Thoracic aorta (tissue), 2 donors: ENCODE measurements at places on chromosomes 1 and 21.

- DNase-seq: peak; percentile 55
Observed at GRCh38 chr1:14968251-14968851, 185.2 kb upstream of the TMEM51 start.

DNA sequence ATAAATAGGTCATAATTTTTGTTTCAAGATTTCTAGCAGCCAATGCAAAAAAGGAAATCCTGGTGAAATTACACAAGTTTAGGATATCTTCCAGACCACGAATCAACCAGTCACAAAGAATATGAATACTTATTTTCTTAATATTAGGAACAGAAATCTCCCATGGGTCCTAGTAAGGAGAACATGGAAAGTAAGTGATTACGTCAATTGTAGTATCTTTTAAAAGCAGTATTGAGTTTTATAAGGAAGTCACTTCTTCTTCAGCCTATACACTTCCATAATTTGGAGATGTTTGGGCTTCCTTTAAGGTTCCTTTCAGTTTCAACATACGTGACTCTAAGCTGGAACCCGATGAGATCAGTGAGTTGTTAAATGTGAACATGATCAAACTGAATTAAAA is 534.5 kb downstream of the USP25 start:
- DNase-seq: no peak

GRCh38 chr1:44784094-44785028 is 3.6 kb downstream of the BEST4 start:
- no peak for DNase-seq

DNA sequence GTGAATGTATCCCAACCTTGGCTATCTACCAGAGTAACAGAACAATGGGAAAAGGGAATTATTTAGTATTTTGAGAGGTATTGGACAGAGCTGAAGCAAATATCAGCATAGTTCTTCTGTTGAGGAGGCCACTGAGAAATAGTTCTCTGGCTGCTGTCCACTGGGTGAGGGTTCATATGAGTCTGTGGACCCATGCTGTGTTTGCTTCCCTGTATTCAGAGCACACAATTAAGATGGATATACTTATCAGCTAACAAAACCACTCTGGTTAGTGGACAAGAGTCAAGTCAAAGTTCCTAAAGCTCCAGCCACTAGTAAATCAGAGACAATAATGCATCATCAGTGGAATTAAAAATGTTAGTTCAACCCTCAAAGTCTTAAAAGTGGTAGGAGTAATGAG is 66.1 kb downstream of the RGS18 start:
- DNase-seq: no peak

- no peak for DNase-seq
Observed at GRCh38 chr1:12296623-12297022, 66.8 kb downstream of the VPS13D start.

- no peak for DNase-seq
Observed at GRCh38 chr1:52502789-52503188, 50.1 kb downstream of the TUT4 start.

DNA sequence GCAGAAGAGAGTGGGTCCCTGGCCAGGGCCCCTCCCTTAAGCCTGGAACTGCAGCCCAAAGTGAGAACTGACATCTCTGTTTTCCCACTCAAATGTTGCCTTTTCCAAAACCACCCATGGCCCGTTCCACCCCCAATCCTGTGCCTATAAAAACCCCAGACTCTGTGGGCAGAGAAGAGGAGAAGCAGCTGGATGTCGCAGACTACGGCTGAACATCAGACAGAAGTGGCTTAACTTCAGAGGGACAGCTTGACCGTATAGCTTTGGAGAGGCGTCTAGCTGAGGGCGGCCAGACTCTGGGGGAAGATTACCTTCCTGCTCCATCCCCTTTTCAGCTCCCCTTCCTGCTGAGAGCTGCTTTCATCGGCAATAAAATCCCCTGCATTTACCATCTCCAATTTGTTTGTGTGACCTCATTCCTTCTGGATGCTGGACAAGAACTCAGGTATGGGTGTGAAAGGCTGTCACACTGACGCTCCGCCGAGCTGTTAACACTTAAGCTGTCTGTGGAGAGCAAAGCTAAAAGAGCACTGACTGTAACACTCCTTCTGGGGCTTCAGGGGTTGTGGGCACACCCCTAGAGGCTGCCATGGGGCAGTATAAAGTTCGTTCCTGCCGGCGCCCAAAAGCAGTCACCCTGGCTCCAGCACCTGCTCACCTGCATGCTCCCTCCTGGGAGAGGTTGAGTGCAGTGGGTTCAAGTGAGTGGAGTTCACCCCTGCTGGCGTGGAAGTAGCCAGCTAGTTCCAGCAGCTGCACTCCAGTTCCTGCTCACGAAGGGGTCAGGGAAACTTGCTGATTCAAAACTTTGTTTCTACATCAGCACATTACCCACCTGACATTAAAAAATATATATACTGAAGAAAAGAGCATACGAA is 19.6 kb upstream of the ERO1B start:
- no peak for DNase-seq

DNA sequence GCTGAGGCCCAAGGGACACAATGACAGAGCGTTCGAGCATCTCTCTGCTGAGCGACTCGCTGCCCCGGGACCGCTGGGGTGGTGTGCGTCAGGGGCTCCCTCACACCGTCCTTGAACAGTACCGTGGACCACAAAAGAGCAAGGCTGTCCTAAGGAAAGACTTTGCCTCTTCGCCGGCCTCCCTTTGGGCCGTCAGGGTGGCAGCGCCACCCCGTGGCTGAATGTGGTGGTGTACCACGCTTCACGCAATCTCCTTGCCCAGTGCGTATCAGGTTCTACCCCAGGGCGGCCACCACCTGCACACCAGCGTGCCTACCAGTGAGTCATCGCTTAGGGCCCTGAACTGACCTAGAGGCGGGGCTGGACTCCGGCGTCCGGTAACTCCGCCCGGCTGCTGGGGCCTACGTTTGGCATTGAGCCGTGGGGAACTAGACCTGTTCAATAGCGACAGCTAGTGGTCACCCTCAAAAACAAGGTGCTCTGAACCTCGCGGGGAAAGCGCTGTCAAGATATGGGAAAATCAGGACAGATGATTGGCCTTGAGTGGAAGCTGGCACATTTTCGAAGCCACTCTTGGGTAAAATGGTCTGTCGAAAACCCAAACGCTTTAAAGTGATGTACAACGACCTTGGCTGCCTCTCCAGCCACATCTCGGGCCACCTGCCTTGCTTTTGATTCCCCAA is 8.1 kb upstream of the TRAF3IP3 start:
- peak; percentile 74 for DNase-seq

DNA sequence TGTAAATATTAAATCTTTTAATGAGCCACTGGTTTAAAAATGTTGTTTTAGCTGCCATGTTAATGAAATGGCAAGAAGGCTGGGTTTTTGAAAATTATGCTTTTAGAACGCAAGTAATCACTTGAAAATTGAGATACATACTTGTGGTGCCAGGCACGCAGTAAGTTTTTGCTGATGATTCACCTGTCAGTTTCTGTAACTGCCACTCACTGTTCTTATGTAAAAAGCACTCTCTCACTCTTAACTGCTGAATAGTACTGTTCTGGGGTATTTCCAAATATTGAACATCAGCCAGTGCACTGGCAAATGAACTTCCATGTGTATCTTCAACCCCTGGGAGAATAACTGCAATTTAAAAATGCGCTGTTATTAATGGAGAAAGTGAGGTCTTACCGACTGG is 17.9 kb downstream of the LGALS8 start:
- no peak for DNase-seq

DNA sequence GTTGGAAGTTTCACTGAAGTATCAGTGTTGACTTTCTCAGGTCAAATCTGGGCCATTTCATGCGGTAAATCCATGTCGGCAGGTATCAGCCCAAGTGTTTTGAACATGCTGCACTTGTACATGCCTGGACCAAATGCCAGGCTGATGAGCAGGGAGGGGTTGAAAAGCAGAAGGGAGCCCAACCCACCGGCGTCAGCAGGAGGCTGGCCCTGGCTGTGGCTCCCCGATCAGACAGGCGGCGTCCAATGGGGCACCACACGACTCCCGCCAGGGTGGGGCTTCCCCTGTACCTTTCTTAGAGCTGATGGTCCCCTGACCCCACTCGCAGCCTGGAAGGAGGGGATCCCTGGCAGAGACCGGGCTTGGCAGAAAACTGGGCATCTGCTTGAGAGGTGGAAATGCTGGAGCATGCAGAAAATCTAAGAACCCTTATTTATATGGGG is 540.0 kb downstream of the KIF26B start:
- DNase-seq: no peak

- DNase-seq: no peak
Observed at GRCh38 chr1:159877695-159878444, 15.4 kb upstream of the VSIG8 start.

DNA sequence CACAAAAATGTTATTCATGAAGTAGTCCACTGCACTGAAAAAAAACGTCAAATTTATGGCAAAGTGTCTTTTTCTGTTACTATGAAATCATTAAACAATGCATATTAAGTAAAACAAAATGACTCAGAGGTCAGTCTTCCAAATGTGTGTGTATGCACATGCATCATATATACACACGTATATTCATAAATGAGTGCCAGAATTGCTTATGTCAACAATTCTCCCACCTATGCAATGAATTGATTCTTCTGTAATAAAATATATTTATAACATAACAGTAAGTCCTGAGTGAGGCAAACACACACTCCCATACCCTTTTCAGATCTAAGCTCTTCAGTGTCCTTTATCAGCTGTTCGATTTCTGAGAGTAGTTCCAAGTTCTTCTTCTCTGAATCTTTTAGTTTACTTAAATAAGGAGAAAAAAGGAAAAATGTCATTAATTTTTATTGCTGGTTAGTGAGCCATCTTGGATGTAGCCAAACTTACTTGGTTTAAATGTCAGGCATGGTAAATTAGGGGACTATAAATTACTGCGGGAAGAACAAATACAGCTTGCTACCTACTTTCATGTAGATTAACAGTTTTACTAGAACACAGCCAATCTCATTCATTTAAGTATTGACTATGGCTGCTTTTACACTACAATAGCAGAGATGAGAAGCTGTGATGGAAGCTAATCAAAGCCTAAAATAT is 131.9 kb downstream of the COQ8A start:
- no peak for DNase-seq

GRCh38 chr1:17194133-17194475 is 10.8 kb upstream of the PADI1 start:
- no peak for DNase-seq

GRCh38 chr1:19204446-19205266 is 5.4 kb downstream of the UBR4 start:
- no peak for DNase-seq

DNA sequence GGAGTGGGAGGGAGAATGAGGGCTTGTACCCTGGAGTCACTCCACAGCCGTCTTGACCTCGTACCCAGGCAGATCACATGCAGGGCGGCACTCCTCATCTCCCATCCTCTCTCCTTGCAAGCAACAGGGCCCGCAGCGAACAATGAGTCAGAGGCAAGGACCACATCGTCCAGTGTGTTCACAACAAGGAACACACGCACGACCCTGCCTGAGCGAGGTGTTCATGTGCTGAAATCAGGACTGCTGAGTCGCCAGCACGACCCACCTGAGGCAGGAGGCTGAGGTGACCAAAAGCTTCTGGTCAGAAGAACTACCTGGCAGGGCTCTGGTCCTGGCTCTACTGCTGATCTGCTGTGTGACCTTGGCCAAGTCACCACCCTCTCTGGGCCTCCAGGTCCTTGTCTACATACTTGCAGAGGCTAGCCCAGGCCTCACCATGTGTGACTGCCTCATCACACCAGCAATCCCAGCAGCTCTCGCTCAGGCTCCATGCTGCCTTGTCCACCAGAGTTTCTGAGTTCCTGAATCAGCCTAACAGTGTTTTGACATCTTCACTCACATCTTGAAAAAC is 78.0 kb downstream of the SSBP3 start:
- no peak for DNase-seq

GRCh38 chr21:17725339-17725738 is 93.8 kb downstream of the C21orf91 start:
- no peak for DNase-seq

DNA sequence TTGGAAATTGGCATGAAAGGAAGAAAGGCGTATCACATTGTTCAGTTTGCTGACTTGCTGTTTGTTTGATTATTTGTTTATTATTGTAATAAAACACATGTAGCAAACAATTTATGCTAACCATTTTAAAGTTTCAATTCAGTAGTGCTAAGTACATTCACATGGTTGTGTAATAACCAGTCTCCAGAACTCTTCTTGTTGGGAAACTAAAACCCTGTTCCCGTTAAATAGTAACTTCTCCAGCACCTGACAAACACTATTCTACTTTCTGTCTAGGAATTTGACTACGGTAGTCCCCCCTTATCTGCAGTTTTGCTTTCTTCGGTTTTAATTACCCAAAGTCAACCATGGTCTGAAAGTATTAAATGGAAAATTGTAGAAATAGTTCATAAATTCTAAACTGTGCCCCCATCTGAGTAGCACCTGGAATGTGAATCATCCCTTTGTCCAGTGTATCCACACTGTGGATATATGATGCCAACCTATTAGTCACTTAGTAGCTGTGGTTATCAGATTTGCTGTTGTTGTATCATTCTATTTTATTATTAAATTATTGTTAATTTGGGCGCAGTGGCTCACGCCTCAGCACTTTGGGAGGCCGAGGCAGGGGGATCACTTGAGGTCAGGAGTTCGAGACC is 5.5 kb downstream of the MORC3 start:
- DNase-seq: no peak

DNA sequence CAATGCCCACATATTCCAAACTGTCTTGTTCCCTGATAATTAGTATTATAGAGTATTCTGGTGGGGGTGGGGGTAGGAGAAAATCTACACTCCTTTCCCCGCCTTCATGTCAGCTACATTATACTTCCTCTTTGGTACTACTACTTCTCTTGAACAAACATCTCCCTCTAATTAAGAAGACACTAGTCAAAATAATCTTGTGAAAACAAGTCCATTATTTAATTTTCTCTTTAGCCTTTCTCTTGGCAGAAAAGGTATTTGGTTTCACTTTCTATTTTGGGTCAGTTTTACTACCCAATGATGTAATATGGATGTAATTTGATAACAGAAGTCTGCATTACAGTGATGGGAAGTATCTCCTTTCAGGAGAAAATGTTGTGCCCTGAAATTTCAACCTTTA is 22.5 kb downstream of the NTMT2 start:
- DNase-seq: no peak

- no peak for DNase-seq
Observed at GRCh38 chr1:183911285-183911684, 106.4 kb downstream of the RGL1 start.

DNA sequence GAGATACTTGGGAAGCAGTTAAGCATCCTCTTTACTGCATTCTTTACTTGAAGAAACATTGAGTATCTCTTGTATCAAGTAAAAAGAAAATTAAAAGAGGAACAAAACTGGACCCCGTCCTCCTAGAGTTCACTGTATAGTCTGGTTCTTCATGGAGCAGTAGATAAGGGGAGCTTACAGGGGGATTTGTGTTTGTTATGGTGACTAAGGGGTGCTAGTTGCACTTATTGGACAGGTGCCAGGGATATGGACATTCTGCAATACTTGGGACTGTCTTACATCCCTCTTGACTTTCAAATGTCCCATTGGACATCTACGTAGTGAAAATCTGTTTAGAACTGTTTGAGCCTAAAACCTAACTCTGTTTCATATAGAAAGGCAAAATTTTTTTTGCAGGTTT is 67.2 kb downstream of the ALG14 start:
- DNase-seq: no peak

DNA sequence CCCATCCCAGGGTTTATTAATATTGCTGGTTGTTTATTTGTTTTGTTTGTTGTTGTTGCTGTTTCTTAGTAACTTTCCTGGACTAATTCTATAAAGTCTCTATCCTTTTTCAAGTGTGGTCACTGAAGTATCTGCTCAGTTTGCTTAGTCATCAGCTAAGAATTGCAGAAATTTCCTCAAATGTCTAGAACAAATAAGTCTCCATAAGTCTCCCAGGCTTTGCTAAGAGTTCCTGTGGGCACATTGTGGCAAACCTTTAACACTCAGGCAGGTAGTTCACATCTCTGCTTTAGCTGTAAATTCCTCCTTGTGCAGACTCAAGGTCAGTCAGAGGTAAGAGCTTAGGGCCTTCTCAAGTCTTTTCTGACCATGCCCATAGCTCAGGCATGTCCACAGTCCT is 38.9 kb upstream of the C1orf185 start:
- no peak for DNase-seq
